ENCODE measurements at places on chromosomes 3 and 15. TPM values are rescaled to one million over a fixed set of nuclear protein-coding genes. Genes with fewer than 3 reads are reported as not detected.

Gene HIGD2B
- 0.28 TPM for total RNA-seq

GRCh38 chr3:7697548-7697947, 804.1 kb upstream of the LMCD1 start:
- no peak for DNase-seq

DNA sequence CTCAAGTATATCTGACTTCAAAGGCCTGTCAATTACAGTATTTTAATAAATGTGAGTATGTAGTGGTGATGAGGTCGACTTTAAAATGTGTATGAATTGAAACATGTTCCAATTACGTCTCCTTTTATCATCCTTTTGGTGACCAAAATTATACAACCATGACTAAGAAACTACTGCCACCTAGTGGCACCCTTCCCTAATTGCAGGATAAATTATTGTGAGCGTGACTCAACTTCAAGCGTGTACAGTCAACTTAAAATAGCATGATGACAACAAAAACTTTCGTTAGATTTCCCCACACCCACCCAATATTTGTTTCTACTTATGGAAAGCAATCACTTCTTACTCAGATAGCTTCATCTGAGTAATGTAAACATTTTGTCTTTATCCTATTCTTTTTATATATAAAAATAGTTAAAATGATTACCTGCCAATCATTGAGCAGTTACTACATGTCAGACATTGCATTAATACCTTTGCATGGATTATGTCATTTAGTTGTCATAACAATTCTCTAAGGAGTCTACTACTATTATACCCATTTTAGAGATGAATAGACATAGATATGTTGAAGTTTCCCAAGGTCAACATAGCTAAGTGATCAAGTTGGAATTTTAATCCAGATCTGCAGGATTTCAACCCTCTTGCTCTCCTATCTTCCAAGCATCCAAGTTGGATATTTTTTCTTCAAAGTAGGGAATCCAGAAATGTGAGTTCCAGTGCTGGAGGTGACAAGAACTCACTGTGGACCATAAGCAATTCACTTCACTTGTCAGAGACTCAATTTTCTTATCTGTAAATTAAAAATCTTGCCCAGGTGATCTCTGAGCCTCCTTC, 106.0 kb downstream of the MEX3B start:
- no peak for DNase-seq

DNA sequence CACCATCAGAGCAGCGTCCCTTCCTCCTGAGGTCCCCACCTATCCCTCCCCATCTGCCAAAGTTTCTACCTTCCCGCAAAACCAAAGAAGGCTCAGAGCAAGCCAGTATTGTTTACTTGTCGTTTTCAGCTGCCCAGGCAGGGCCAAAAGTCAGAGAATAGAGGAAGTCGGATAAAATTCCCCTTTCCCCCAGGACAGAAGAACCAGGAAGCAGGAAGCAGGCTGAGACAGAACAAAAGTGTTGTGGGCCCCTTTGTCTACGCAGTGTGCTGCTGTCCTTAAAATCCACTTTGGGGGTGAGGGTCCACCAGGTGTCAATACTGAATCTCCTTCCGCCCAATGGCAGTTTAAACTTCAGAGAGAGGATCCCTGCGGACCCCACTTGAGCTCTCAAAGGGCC, 18.5 kb upstream of the RPL32 start:
- DNase-seq = no peak

Measured in CD4-positive, alpha-beta T cell (primary cell).